CD4-positive, alpha-beta T cell treated with Interleukin-2 at 100 ng/mL for 4 hours (primary cell): ENCODE measurements at places on chromosomes 1 and 21.

DNA sequence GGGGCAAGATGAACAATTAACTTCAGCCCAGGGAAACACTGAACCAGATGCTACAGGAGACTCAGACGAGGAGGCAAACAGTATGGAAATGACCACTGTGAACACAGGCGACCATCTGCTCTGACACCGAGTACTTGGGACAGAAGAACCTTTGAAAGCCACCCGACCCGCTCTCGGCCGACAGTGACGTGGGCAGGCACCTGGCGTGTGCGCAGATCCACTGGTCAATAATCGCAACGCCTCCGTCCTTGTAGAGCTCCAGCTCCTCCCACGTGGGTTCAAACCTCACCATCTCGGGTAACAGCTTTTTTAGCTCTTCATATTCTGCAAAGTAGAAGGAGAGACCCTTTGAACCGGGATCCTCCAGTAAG, 20.3 kb downstream of the POFUT2 start:
- no peak for DNase-seq

DNA sequence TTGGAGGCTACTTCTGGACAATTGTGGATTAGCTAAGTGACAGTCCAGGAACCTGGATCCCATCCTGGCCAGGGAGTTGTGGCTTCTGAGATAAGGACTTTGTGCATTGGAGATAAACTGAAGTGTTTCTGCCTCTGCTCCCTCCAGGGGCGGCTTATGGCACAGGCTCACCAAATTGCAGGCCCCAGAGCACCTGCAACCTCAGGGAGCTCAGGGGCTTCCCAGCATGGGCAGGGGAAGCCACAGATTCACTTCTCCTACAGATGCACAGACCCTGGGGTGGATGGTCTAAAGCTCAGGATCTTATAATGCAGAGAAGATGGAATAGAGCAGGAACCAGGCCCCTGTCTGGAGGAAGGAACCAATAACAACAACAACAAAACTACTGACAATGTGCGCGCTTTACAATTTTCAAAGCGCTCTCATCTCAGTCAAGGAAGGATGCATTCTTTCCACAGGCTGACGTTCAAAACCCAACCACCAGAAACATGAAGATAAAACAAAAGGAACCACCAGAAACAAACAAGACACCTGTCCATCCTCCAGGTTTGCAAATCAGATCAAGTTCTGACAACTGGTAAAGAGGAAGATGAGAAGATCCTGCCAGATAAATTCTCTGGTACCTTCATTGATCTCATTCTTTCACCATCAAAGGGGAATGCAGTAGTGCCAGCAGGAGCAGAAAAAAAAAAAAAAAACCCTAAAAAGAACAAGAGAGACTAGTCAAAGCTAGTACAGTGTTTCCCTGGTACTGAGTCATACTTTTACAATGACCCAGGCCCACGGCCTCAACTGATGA, 121.0 kb upstream of the IRF2BP2 start:
- peak; percentile 75 for DNase-seq

- DNase-seq: no peak
Measured at GRCh38 chr21:37047079-37047478, 25.8 kb downstream of the PIGP start.

- peak; percentile 74 for DNase-seq
Measured at GRCh38 chr21:45615145-45615711, 28.3 kb upstream of the PCBP3 start.

GRCh38 chr21:14072761-14073535, 137.8 kb downstream of the LIPI start:
- no peak for DNase-seq

DNA sequence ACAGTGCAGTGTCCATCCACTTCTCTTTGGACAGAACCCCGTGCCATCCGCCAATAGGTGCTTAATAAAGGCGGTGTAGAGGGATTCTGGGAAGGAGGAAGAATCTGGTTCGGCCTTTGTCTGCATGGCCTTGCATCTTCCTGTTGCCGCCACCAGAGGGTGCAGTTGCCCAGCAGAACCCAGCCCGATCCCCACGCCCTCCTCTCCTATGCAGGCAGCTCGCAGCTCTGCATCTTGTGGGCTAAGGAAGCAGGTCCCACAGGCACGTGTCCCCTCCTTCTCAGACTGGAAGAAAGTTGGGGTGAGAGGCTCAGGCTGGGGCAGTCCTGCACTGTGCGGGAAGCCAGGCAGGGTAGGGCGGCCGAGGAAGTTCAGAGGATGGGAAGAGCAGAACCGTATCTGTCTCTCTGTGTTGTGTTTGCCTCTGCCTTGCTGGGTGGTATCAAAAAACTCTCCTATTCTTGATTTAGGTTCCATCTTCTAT, 20.8 kb downstream of the NAV1 start:
- peak; percentile 54 for DNase-seq

DNA sequence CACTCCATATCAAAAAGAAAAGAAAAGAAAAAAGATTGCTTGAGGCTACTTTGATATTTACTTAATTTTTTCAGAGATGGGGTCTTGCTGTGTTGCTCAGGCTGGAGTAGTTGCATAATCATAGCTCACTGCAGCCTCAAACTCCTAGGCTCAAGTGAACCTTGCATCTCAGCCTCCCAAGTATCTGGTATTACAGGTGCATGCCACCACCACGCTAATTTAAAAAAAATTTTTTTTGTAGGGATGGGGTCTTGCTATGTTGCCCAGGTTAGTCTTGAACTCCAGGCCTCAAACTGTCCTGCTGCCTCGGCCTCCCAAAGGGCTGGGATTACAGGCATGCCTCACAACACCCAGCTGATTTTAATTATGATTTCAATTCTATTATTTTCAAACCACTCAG, 38.2 kb downstream of the RTCA start:
- no peak for DNase-seq

DNA sequence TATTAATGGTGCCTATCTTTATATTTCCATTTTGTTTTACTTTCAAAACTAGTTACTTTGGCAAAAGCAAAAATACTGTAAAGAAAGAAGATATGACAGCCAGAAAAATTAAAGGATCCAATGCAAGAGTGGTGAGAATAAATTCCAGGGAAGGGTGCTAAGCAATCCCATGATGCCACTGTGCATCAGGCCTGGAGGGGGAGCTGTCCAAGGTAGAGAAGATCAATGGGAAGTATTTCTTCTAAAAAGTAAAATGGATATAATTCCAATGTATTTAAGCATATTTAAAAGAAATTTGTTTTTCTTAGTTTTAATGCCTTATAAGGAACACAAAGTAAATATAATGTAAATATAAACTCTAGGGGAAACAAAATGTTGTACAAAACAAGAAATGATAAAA, 1382.2 kb upstream of the B3GALT2 start:
- no peak for DNase-seq

DNA sequence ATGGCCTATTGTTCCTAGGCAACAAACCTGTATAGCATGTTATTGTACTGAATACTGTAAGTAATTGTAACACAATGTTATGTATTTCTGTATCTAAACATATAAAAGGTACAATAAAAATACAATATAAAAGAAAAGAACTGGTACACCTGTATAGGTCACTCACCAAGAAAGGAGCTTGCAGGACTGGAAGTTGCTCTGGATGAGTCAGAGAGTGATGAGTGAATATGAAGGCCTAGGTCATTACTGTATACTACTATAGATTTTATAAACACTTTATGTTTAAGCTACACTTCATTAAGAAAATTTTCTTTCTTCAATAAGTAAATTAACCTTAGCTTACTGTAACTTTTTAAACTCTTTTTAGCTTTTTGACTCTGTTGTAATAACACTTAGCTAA, 559.9 kb downstream of the PLPP3 start:
- DNase-seq: no peak

DNA sequence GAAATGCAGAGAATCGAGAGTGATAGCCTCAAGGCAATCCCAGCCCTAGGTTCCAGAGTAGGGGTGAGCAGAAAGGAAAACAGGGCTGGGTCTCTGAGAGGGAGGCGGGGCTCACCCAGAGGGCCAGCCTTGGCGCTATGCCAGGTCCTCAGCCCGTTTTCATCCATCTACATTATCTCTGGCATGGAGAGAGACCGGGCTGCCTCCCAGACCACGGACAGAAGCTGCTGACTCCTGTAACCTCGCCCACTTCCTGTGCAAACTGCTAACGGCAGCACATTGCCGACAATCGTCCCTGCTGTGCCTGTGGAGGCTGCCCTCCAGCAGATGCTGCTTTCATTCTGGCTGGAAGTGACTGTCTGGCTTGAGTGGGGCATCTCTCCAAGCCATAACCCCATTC, 569.1 kb downstream of the NPHP4 start:
- DNase-seq: peak; percentile 38

DNA sequence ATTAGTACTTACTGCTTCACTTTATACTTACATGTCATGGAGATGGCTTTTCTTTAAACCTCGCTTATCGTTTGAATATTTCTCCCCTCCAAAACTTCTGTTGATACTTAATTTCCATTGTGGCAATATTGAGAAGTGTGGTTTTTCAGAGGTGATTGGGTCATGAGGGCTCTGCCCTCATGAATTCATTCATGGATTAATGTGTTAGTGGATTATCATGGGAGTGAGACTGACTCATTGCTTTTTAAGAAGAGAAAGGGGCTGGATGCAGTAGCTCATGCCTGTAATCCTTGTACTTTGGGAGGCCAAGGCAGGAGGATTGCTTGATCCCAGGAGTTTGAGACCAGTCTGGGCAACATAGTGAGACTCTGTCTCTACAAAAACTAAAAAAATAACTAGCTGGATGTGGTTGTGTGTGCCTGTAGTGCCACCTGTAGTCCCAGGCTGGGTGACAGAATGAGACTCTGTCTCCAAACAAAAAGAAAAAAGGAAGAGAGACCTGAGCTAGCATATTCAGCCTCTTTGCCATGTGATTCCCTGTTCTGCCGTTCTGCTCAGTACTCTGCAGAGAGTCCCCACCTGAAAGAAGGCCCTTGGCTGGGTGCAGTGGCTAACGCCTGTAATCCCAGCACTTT, 30.2 kb downstream of the RABGAP1L start:
- DNase-seq: no peak

DNA sequence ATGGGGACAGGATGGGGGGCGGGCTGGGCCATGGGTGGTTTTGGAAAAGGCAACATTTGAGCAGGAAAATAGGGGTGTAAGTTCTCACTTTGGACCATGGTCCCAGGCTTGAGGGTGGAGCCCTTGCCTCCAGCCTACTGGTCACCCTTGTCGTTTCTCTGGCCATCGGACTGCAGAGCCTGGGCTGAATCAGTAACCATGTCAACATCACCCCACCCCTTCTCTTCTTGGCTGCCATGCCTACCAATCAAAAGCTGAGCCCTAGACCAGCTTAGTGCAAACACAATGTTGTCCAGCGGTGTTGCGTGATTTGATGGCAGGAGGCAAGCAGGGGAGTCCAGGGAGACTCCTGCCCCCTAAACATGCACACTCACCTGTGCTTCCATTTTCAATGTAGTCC, 231.0 kb upstream of the KAZN start:
- DNase-seq: no peak

GRCh38 chr1:230306169-230306568, 120.0 kb downstream of the PGBD5 start:
- no peak for DNase-seq

GRCh38 chr1:7447093-7447492, 324.0 kb upstream of the VAMP3 start:
- no peak for DNase-seq

DNA sequence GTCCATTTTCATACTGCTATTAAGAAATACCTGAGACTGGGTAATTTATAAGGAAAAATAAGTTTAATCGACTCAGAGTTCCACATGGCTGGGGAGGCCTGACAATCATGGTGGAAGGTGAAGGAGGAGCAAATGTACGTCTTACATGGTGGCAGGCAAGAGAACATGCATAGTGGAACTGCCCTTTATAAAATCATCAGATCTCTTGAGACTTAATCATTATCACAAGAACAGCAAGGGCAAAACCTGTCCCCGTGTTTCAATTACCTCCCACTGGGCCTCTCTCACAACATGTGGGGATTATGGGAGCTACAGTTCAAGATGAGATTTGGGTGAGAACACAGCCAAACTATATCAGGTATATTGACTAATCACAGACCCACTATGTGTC, 370.2 kb upstream of the USP24 start:
- DNase-seq: no peak

- no peak for DNase-seq
Measured at GRCh38 chr1:231264642-231265041, 23.6 kb downstream of the GNPAT start.

GRCh38 chr21:45162115-45162514, 87.7 kb downstream of the ADARB1 start:
- no peak for DNase-seq

DNA sequence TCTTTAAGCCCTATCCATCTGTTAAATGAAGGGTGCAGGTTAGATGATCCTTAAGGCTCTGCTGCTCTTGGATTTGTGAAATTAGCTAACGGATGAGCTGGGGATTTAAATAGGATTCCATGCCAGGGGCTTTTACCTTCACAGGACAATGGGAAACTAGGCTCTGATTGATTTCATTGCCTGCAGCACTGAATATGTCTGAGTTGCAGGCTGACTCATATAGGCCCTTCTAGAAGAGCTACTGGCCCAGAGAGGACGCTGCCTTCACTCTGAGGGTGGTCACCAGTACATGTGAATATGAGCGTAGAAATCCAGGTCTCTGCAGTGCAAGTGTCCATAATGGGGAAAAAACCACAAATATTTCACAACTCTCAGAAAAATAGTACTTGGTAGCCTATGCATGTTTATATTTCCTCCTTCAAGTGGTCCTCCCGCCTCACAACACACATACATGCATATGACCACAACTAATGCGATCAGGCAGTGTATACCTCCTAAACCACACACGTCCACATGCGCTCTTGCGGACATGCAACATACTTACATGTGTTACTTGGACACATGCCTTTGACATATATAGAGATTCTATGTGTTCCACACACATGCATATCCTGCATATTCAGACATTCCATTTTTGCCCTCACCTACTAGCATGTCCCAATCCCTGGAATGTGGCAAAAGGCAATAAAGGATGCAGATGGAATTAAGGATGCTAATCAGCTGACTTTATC, 233.8 kb upstream of the JUN start:
- no peak for DNase-seq

DNA sequence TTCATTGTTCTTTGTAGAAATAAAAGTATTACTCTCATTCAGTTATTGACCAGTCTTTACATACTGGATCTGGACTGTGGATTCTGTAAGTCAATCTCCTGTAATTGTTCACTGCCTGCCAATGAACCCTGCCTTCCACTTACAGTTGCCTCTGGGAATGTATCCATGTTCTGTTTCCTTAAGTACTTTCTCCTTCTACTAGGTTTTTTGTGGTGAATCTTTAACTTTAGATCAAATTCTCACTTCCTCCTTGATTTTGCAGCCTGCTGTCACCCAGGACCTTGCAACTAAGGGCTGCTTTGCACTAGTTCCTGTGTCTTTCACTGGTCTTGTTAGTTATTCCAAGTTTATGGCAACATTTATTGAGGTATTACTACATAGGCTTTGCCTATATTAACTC, 28.2 kb upstream of the ANKRD13C start:
- no peak for DNase-seq

- DNase-seq: no peak
Measured at GRCh38 chr1:70072231-70072751, 133.1 kb downstream of the LRRC40 start.

DNA sequence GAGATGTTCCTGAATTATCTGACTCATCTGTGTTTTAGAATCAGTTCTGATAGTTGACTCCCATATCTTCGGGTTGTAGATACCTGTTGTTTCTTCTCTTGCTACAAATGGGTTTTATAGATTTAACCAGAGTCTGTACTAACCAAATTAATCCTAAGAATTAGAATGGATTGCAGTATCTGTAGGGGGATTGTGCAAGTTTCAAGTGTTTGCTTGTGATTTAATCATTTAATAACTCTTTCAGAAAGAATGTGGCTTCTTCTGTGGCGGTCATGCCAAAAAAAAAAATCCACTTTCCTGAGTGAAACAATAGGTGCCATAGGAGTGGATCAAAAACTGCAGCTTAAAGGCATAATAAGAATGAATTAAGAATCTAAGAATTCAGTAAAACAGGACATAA, 9.4 kb downstream of the IPO9 start:
- DNase-seq: no peak

- no peak for DNase-seq
Measured at GRCh38 chr1:39787468-39787867, 1.2 kb downstream of the BMP8B start.
